NCI-H1694 (cell line): ENCODE measurements at places on chromosomes 4 and X.

GRCh38 chr4:142961866-142962265 is 115.8 kb upstream of the INPP4B start:
- no peak for DNase-seq

- DNase-seq = no peak
Measured at GRCh38 chrX:132119821-132120515, 7.9 kb downstream of the FRMD7 start.

GRCh38 chrX:132480581-132481203 is 8.1 kb downstream of the MBNL3 start:
- no peak for DNase-seq

DNA sequence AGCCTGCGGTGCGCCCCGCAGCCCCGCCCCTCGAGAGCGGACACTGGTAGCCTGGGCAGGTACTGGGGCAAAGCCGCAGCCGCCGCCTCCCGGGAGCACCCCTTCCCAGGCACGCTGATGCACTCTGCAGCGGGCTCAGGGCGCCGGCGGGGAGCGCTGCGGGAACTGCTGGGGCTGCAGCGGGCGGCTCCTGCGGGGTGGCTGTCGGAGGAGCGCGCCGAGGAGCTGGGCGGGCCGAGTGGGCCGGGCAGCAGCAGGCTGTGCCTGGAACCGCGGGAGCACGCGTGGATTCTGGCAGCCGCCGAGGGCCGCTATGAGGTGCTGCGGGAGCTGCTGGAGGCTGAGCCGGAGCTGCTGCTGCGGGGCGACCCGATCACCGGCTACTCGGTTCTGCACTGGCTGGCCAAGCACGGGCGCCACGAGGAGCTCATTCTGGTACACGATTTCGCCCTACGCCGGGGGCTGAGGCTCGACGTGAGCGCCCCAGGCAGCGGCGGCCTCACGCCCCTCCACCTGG is 401 bp downstream of the SOWAHD start:
- DNase-seq = no peak

GRCh38 chrX:12370497-12370986 is 232.3 kb downstream of the FRMPD4 start:
- no peak for DNase-seq

- no peak for DNase-seq
Measured at GRCh38 chrX:40081679-40082068, 16.1 kb downstream of the BCOR start.

- no peak for DNase-seq
Measured at GRCh38 chr4:16269240-16269639, 43.0 kb upstream of the TAPT1 start.

DNA sequence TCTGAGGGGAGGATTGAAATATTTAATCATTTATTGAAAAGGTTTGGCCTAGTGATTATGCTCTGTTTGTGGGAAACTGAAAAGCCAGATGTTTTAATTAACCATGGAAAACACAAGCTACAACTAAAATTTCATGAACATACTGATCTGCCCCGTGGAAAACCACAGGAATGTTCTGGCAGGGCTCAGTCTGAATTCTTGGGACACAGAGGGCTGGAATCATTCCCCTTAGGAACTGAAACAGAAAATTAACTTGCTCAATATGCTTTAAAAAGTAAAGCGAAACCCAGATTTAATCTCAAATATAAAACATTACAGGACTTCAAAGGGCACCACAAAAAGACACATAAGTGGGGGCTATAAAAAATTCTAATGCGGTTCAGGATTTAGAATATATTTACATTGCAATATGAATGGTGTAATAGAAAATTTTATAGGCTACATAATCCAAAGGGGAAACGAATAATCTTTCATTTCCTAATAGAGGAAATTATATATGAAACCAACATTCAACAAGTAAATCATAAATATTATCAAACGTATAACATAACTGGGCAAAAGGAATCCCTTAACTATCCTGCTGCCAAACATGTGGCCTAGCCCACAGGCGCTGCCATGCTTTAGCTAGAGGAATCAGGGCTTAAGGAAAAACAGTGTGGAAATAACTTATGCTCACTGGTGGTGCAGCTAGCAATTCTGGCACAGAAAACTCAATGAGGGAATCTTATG is 70.9 kb downstream of the APBB2 start:
- DNase-seq = no peak

DNA sequence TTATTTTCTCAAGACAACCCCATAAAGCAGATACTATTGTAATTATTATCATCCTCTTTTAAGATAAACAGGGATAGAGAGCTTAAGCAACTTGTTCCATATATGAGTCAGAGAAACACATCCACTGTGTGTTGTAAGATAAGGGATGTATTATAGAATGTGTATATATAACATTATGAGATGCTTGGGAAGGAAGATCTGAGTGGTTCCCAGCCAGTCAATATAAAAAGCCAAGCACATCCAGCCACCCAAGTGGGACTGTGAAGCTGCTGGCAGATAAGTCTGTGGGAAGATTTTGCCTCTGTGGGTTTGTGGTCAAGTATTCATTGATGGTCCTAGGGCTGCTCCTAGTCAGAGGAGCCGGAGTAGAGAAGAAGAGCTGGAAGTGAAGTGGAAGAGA is 16.5 kb upstream of the BMPR1B start:
- no peak for DNase-seq

GRCh38 chr4:16524911-16525554 is 298.8 kb upstream of the TAPT1 start:
- DNase-seq = no peak

GRCh38 chr4:63459329-63459728 is 949.9 kb downstream of the TECRL start:
- DNase-seq = no peak

DNA sequence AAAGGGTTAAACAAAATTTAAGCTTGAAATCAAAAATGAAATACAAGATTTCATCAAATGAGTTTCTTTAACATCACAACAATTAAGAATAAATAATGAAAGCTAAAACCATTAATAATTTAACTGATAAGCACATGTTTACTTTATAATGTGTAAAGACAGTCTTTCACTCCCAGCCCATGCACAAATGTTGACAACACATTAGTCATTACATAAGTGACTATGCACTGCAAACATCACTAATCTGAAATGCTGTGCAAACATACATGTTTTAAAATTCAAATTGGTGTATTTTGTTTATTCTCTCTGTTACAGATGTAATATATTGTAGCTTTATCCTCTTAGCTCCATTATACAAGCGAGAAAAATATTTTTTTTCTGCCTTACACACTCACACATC is 220.6 kb upstream of the CPXCR1 start:
- DNase-seq = no peak

- DNase-seq = no peak
Measured at GRCh38 chr4:23932901-23933308, 43.1 kb upstream of the PPARGC1A start.

- no peak for DNase-seq
Measured at GRCh38 chr4:163167333-163167626, 590 bp upstream of the NAF1 start.

DNA sequence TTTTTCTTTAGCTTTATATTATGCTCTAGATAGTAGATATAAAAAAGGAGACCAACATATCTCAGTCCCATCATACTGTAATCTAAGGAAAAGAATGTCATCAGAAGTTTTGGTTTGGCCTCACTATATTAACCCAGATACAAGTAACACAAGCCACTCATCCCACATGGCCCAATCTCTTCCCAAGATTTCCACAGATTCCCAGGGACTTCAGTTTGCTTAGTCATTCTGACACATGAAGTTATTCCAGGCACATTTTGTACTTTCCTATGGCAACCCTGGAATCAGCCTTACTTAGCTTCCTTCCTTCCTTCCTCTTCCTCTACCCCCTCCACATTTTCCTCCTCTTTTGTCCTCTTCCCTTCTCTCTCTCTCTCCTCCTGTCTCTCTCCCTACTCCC is 21.7 kb upstream of the DCLK2 start:
- DNase-seq = no peak

GRCh38 chr4:147326591-147326990 is 154.3 kb upstream of the EDNRA start:
- DNase-seq = no peak

DNA sequence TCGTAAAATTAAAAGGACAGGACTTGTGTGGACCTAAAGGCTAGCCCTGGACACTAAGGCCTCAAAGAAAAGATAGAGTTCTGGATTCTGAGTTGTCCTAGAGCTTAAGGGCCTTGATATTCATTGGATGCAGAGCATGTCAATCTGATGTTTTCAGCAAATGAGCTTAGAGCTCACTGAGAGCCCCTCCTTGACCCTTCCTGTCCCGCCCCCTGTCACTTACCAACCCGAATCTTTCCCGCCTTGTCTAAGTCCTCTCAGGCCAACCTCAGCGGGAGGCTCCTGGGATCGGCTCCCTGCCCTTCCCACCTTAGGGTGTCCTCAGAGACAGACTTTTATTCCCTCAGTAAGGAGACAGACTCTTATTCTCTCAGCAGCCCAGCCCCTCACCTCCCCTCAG is at the start of gene CT47C1:
Gene CT47C1, plus strand, starts transcription at position 250 of the 400 bp plus-strand sequence. CDS start 233 bp downstream, outside the sequence.
- DNase-seq = no peak

- no peak for DNase-seq
Measured at GRCh38 chr4:7673121-7673520, 238.4 kb upstream of the PSAPL1 start.

DNA sequence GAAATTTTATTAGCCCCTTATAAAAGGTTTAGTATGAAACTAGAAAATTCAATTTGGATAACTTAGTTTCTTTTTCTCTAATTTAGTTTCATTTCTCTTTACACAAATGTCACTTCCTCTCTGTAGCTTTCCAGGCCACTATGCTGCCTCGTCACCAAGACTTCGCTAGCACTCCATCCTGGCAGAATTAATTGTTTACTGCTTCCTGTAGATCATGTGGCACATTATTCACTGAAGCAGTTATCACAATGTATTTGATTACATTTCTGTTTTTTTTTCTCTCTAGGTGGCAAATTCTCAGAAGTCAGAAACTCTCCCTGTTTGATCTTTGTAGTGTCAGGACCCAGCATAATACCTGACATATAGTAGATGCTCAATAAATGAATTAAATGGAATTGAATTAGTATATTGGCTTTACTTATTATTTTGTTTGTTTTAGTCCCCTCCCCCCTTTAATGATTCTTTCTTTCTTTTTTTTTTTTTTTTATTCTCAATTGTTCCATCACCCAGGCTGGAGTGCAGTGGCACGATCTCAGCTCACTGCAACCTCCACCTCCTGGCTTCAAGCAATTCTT is 9.3 kb upstream of the SAT1 start:
- no peak for DNase-seq
